ENCODE measurements at places on chromosomes 4 and X.

GRCh38 chr4:151797131-151797530 lies 36.3 kb upstream of the GATB start:
- no peak for DNase-seq

DNA sequence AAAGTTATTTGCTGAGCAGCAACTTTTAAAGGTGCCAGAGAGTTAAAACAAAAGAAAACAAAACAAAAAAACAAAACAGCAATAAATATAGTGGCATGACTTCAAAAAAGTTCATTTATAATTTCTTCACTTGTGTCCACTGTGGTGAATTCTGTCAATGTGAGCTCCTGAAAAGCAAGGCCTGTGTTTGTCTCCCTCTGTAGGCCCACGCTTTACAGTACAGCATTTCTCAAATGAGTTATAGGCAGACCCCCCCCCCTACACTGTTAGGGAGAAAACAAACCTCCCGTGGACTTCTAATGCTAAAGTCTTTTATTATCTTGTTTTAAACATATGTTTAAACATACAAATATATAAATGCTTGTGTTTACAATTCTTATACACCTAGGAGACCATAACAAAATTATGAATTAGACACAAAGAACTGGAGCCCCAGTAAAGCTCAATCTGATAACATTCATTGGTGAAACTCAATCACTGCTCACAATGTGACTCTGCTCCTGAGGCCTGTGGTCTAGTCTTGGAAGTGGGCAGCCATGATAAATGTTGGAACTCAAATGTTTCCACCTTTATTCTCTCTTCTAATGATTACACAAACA lies 47.0 kb upstream of the SCOC start:
- DNase-seq = no peak

GRCh38 chr4:73603854-73604584 lies 16.2 kb downstream of the RASSF6 start:
- DNase-seq = no peak

DNA sequence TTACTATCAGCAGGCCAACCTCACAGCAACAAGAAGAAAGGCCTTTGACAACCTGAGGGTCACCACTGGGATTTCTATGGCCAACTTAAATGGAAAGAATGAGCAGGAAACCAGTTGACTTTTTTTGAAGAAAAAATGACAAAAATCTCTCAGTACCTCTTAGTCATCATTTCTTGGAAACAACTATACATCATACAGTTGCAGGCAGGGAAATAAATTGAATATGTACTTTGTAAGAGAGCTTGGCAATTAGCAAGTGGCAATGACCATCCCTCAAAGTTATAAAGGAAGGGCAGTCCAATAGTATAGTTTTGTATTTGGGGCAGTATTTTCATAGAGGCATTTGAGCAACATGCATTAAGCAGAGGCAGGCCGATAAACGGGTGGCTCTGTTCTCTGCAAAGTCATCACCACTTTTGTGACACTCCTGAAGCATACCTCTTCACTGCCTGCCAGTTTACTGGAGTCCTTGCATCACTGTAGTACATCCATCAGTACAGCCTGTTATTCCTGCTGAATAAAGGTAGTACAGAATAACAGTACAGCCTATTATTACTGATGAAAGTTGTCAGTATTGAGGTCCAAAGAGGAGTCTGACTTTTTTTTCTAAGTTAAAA lies 83.3 kb upstream of the AMELX start:
- no peak for DNase-seq

DNA sequence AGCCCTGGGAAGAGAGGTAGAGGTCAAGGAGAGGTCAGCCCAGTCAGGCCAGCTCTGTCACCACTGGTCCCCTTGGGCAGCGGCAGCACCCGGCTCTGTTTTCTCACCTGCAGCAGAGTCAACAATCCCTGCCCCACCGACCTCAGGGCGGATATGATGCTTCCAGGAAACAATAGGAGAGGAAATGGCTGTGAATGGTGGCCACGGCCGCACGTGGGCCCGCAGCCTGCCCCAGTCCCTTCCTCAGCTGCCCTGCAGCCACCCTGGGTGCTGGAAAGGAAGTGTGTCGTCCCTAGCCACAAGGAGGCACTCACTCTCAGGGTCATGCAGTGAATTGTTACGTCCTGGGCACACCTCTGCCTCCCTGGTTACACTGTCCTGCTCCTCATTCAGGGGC lies 92.5 kb upstream of the ENPP6 start:
- DNase-seq = peak; percentile 9

- no peak for DNase-seq
Observed at GRCh38 chrX:138191998-138192397, 519.5 kb downstream of the FGF13 start.
